Stimulated activated CD4-positive, alpha-beta T cell treated with anti-CD3 and anti-CD28 coated beads, TNF-alpha, amount 100 ng/mL, for 24 hours (primary cell): ENCODE measurements at places on chromosomes 13 and 19.

DNA sequence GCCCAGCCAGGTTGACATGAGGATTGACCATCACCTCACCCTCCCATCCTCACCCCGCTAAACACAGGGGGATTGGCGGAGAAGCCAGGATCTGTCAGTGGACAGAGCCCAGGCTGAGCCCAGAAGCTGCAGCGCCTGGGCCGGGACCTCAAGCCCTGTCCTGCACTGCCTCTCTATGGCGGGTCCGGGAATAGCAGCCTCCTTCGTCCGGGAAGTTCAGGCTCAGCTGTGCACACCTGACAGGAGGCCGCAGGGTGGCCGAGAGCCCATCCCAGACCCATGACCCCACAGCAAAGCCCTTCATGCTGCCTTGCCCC, 67.8 kb downstream of the SPACA7 start:
- DNase-seq: peak; percentile 62

GRCh38 chr13:90531744-90532143, 815.7 kb upstream of the MIR17HG start:
- no peak for DNase-seq

DNA sequence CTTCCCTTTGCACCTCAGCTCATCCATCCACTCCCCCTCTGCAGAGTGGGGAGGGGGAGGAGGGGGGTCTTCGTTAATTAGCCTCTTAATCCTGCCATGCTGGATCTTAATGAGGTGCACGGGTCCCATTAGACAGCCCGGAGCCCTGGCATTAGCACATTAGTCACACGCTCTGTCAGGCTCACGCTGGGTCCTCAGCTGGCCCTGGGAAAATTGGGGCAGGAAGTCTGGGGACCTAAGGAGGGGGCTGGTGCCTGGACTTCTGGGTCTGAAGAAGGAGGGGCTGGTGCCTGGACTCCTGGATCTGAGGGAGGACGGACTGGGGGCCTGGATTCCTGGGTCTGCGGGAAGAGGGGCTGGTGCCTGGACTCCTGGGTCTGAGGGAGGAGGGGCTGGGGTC, 444 bp upstream of the NCCRP1 start:
- no peak for DNase-seq

DNA sequence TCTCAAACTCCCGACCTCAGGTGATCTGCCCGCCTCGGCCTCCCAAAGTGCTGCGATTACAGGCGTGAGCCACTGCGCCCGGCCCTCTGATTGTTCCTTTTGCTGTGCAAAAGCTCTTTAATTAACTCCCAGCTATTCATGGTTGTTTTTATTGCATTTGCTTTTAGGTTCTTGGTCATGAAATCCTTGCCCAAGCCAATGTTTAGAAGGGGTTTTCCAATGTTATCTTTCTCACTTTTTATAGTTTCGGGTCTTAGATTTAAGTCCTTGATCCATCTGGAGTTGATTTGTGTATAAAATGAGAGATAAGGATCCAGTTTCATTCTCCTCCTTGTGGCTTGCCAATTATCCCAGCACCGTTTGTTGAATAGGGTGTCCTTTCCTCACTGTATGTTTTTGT, 19.2 kb upstream of the GRTP1 start:
- DNase-seq: no peak

DNA sequence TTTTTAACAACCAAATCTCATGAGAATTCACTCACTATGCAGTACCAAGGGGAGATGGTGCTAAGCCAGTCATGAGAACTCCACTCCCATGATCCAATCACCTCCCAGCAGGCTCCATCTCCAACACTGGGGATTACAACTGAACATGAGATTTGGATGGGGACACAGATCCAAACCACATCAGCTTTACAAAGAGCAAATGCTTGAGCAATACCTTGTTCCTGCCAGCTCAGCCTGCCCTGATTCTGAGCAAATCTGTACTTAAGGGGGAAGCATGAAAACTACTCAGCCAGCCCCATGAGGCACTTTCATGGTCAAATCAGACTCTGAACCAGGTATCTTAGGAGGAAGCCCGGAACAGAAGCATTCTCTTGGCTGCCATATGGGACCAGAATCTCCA, 259.9 kb downstream of the TBC1D4 start:
- no peak for DNase-seq

- DNase-seq: no peak
Measured at GRCh38 chr13:57832187-57832586, 200.6 kb downstream of the PCDH17 start.

DNA sequence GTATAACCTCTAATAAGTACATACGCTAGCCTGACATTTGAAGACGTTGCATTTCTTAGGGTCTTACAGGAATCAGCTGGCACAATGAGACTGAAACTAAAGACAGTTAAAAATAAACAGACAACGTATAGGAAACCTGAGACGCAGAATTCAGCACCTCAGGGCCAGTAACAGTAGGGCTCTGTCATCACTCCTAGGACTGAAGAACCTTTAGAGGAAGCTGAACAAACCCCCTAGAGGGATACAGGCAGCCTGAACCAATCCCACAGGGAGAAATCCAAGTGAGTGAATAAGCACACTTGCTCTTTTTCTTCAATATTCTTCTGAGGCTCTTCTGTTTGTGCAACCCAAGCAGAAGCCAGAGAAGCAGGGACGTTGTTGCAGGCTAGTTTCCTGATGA, 53.9 kb upstream of the KLHL1 start:
- no peak for DNase-seq

GRCh38 chr19:28934631-28935030, 278.3 kb downstream of the UQCRFS1 start:
- no peak for DNase-seq

DNA sequence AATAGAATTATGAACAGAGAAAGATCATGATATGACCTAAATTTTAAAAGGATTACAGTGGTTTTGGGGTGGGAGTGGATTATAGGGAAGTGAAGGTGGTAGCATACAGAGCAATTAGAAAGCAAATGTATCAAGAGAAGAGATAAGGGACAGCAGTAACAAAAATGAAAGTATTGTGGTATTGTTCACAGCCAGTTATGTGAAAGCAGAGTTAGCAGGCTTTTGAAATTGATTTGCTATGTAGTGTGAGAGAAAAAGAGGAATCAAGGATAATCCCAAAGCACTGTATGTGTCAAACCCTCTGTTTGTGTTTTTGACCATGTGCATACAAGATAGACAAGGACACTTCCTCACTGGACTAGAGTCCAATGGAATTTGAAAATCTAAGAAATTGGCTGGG, 1721.4 kb downstream of the PCDH9 start:
- DNase-seq: no peak

DNA sequence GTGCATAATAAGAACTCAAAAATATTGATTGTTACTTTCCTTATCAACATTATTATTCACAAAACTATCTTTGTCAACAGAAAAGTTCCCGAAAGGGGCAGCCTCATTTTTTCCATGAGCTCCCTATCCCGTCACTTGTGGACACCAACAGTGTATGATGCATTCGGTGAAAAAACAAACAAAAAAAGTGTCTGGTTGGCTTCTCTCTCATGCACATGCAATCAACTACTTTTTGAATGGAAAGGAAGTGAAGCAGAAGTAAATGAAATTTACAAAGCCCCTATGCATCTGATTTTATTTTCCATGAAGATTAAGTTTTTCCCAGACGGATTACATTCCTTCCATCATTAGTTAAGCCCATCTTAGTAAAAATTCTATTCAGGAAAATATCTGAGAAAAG, 526.9 kb downstream of the RFC3 start:
- DNase-seq: no peak

- DNase-seq: no peak
Measured at GRCh38 chr19:37969695-37970094, 62.7 kb downstream of the SIPA1L3 start.

DNA sequence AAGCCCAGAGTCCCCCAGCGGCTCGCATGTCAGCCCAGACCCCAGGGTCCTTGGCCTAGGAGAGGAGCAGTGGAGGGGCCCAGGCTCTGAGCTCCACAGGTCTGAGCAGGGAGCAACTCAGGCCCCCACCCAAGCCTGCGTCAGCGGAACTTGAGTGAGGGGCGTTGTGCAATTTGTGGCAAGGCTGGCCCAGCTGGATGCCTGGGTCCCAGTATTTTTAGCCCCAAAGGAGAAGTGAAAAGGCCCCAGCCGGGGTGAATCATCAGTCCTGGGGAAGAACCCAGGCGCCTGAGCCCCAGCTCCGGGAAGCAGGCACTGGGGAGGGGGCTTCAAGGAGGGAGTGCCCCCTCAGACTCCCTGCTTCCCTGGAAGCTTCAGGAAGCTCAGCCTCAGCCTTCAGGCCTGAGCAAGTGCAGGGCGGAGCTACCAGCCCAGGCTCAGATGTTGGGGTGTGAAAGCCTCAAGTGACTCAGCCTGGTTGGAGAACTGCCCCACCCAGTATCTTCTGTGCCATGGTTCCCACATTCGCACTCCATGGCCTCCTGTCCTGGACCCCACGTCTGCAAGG, 7.2 kb downstream of the MED29 start:
- DNase-seq: no peak

DNA sequence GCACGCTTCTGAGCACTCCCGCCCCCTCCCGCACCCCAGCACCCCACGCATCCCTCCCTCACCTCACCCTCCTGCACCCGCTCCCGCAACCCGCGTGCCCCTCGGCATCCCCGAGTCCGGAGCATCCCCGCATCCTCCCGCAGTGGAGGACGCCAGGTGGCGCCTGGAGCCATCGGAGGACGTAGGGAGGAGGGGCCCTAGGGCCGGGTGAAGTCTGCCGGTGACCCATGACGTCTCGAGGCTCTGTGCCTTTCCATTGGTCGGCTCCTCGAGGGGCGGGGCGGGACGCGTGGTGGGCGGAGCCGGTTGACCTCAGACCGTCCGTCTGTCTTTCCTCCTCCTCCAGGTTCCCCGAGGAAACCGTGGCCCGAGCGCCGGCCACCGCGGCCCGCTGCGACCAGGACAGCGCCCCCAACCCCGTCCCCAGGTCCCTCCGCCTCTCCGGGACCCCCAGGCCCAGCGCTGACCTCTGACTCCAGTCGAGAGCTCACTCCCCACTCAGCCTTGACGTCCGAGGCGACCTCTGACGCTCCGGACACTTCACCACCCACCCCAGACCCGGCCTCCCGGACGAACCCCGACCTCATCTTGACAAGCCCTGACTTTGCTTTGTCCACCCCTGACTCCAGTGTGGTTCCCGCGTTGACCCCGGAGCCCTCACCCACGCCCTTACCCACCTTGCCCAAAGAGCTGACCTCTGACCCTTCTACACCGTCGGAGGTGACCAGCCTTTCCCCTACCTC, 19.9 kb downstream of the SBK2 start:
- DNase-seq: peak; percentile 86

GRCh38 chr13:99726282-99726894, 225.1 kb downstream of the TM9SF2 start:
- DNase-seq: no peak

- no peak for DNase-seq
Measured at GRCh38 chr13:55263045-55263444, 1877.7 kb upstream of the PRR20A start.

GRCh38 chr19:38551450-38551813, 66.3 kb downstream of the MAP4K1 start:
- peak; percentile 38 for DNase-seq

- no peak for DNase-seq
Measured at GRCh38 chr19:9836021-9836420, 903 bp downstream of the PIN1 start.

GRCh38 chr19:5831159-5831558, 8.3 kb downstream of the FUT6 start:
- DNase-seq: no peak

- DNase-seq: no peak
Measured at GRCh38 chr19:17402982-17403855, 2.2 kb downstream of the BST2 start.

- no peak for DNase-seq
Measured at GRCh38 chr13:113063091-113063491, 42.5 kb upstream of the F7 start.

DNA sequence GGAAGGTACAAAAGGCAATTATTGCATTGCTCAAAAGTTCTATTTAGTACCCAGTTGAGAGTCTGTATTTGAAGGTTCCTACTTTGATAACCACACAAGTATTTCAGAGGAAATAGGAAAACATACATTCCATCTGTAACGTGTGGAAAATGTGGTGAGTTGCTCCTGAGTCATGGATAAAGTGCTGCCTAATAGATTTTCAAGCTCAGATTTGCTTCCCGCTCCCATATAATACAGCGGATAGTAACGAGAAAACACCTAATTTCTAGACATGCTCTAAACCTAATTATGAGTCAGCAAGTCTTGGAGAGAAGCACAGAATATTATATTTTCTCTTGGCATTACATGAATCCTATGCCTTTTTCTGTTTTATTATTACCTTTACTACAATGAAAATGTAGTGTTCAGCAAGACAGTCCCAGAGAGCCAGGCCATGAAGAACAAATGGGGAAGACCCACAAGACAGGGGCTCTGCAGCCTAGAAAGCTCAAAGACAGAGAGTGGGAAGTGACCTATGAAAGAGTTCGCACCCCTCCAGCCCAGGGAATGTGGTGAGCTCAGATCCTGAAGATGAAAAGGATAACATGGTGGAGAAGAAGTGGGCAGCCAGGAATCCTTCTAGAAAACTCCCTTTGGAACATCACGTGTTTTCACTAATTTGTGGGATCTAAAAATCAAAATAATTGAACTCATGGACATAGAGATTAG, 116.1 kb downstream of the STARD13 start:
- no peak for DNase-seq
